GM04504 (cell line): ENCODE measurements at places on chromosomes 2 and 18.

DNA sequence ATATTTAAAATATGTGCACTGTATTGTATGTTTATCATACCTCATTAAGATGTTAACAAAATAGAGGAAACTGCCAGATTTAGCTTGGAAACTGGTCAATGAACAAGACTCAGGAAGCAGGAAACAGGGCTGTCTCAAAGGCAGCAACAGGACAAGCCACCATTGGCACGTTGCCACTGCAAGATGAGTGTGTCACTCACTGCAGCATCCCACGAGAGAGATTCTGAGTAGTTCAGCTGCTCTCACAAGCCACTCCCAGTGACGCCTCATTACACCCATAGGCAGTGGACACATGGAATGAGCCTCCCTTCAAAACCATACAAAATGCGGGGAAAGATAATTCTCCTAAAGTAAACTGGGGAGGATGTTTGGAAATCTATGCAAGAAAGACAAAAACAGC, 181.9 kb upstream of the DLGAP1 start:
- no peak for DNase-seq

DNA sequence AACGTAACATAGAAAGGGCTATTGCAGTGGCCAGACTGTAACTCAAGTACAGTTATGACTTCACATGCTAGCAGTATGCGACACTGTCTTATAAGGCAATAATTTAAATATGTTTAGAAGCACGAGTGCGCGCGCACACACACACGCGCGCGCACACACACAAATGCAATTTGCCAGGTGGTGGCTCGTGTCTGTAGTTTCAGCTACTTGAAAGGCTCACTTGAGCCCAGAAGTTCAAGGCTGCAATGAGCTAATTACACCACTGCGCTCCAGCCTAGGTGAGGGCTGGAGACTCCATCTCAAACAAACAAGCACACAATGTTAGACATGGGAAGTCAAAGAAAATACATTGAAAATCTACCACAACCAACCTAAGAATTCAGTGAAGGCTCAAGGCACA, 103.7 kb downstream of the USP34 start:
- no peak for DNase-seq

- DNase-seq = no peak
These were observed 62.4 kb upstream of the ACVR1 start for GRCh38 chr2:157938556-157938955.

DNA sequence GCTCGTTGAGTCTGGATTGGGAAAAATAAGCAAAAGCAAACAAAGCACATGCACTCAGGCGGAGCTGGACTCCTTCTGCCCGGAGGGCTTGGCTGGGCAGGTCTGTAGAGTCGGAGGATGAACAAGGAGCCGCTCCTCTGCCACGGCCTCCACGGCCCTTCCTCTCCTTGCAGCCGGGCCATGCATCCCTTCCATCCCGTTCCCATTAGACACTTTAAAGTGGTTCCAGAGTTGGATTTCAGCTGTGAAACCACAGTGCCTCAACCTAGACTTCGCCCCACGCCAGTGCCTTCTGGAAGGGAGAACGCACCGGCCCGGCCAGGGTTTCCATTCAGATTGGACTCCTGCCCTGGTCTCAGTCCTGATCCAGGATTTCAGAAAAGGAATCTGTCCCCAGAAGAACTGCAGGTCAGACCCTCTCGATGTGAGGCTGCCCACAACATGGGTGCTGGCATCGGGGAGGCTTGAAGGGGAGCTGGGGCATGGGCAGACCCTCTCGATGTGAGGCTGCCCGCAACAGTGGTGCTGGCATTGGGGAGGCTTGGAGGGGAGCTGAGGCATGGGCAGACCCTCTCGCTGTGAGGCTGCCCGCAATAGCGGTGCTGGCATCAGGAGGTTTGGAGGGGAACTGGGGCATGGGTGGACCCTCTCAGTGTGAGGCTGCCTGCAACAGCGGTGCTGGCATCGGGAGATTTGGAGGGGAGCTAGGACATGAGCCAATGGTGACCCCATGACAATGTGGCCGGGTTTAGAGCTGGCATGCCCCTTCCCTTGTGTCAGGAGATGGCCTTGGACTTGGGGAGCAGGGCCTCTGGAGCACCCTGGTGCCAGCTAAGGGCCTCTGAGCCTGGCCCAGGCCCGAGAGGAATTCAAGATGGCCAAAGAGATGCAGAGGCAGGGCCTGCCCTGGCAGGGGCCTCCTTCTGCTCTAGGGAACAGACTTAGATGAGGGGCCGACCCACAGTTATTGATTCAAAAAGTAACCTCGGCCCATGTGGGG, 304.5 kb downstream of the NDUFA10 start:
- no peak for DNase-seq

GRCh38 chr18:79246309-79247108, 149.2 kb upstream of the NFATC1 start:
- DNase-seq = peak; percentile 28

GRCh38 chr2:70806013-70806412, 14.4 kb downstream of the CLEC4F start:
- DNase-seq = no peak

DNA sequence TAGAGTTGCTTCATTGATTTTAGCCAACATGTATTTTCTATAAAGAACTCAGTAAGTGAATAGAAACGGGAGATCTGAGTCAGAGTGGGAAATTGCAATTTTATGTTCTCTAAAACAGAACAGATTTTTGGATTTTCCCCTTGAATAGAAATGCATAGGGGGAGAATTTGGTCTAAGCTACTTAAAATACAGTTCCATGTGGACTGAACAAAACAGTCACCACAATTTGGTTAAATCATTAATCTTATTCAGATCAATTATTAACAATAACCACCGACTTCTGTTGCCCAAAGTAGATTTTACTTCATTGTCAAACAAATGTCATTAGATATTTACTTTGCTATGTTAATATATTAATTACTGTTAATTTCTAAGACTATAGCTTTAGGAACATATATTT, 107.7 kb downstream of the SCG2 start:
- DNase-seq = no peak

- DNase-seq = no peak
These were observed 37.6 kb downstream of the RMC1 start for GRCh38 chr18:23540867-23541266.

DNA sequence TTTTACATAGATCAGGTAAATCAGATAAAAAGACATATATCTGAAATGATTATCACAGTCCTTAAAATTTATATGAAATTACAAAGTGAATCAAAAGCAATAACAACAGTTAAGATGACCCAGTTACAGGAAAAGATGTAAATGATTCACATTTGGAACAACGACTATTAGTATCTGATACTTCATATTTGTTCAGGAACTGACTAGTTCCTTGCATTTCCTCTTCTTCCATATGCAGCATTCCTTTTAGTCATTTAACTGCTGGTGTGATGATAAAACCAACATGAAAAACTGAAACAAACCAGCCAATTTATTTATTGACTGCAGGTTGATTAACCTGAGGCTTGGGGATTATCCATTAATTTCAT, 75.2 kb downstream of the RBMS1 start:
- no peak for DNase-seq

GRCh38 chr2:95306336-95306895, 9.3 kb downstream of the KCNIP3 start:
- no peak for DNase-seq

- DNase-seq = no peak
These were observed 37.6 kb downstream of the PTPN18 start for GRCh38 chr2:130393318-130393910.

DNA sequence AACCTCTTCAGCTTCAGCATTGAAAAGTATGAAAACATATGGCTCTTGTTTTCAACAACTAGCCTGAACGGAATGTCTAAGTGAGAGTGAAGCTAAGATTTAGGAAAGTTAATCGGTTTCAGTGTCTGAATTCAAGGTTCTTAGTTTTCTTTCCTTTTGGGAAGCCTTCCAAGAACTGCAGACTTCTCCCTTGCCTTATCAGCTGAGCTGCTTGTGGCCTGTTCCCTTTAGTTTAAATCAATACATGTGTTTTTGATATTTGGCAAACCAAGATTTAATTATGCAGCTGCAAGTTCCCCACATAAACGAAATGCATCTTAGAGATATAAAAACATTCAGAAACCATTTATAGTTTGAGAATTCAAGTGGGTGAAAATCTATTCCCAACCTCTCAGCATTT, 274.3 kb upstream of the NRP2 start:
- DNase-seq = peak; percentile 39

DNA sequence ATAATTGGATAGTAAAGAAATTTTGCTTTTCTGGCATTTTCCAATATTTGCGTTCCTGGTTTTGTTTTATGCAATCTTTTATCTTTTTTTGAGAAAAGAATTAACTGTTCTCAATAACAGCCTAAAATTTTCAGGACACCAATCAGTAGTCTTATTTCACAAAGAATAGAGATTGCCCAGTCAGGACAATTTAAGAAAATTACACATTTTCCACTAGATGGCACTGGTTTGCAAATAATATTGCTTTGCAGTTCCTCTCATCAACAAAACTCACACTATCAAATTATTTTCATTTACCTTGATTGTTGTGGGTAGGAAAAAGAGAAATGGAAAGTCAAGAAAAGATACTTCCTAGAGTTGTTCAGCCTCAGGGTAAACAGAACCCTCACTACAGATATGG, 2.4 kb upstream of the RBM45 start:
- no peak for DNase-seq

DNA sequence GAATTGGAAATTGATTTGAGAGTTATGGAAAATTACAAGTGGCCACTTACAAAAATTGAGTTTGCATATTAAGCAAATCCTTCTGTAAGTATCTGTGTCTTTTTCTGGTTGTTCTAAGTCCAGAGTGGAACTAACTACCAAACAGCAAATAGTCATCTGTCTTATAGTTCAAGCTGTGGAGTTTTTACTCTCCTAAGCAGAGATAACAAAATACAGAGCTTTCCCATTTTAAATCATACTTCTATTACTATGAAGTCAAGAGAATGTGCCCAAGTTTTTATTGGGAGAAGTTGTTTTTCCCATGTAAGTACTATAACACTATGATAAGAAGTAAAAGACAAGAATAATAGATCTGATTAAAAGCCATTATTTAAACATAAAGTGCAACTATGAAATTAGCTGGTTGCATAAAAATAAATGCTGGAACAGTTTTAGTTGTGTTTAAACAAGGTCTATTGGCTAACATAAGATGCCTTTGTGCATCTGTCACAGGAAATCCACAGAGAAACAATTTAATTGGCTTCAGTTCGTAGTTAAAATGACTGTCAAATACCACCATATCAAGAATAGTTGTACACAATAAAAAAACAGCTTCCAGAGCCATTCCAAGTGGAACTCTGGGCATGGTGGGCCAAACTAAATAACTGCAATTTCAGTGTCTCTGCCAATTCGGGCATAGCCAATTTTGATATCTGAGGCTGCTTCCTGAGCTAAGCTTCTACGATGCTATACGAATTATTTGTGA, 1467.4 kb upstream of the NXPH2 start:
- peak; percentile 22 for DNase-seq

DNA sequence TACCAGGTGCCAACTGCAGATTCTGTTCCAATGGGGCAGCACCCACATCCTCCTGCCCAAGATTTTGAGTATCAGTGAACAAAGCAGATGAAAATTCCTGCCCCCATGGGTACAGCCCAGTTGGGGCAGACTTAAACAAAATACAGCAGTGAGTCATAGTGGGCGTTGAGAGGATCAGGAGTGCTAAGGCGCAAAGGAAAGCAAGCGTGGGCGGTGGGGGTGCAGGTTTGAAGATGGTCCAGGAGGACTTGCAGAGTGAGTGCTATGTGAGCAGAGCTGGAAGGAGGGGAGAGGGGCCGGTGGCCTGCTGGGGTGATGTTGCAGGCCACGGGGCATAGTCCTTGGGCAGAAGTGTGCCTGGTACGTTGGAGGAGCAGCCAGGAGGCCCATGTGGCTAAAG, 24.7 kb downstream of the STEAP3 start:
- DNase-seq = no peak

DNA sequence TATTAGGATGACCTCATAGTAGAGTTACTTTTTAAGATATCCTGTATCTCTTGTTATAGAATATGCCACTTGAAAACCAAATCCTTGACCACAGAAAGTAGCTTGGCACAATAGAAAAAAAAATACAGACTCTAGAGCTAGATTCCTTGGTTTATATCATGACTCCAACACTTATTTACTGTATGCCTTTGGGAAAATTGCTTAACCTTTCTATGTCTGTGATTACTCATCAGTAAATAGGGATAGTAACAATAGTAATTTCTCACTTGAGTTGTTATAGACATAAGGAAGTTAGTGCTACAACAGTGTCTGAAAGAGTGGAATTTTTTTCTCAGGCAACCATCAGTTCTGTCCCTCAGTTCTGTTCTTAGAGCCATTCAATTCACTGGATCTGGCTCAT, 193.8 kb downstream of the GULP1 start:
- no peak for DNase-seq

DNA sequence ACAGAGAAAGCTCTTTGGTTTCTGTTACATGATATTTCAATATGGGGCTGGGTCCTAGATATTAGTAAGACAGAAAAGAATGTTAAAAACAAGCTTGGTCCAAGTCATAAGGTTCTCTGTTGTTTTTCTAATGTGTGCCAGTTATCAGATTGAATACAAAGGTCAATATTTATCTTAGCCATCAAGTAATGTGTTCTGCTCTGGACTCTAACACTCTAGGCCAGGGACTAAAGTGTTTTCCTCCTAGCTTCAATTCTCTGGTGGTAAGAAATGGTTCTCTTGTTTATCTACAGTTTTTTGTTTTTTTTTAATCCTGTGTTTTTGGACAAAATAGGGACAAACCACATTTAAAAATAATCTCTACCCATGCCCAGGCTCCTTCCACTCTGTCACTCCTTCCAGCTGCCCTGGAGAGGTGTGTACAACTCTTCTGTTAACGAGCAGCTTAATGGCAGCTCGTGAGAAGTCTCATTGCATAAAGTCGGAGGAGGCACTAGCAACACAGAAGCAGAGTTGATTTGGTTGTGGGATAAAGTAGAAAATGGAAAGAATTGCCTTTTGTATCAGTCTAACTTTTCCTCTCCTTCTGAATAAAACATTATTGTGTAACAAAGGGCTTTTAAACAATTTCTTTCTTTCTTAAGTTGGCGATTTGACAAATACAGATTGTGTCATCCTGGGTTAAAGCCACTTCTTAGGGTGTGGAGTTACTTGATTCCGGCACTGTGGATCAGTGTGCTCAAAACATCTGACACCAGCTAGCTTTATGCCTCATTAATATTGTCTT, 8.0 kb upstream of the SESTD1 start:
- DNase-seq = peak; percentile 42

DNA sequence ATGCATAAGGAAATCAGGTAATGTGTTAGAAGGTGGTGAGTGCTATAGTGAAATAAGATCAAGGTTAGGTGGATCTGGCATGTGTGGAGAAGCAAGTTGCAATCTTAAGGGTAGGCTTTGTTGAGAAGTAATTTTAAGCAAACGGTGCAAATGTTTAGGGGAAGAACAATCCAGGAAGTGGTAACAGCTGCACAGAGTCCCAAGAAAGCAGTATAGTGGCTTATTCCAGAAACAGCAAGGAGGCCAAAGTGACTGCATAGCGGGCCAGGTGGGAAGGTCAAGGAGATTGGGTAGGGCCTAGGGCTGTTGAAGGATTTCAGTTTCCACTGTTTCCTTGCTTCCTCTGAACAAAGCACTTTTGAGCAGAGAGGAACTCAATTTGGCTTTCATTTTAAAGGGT, 30.0 kb upstream of the RAB1A start:
- DNase-seq = no peak

GRCh38 chr2:31231571-31232302, 2.2 kb upstream of the EHD3 start:
- DNase-seq = no peak

- no peak for DNase-seq
These were observed 495.6 kb downstream of the TMX3 start for GRCh38 chr18:68219274-68219673.
